ENCODE measurements at places on chromosomes 7 and 10.

- no peak for DNase-seq
These were observed 39.3 kb downstream of the INSIG1 start for GRCh38 chr7:155336812-155337602.

DNA sequence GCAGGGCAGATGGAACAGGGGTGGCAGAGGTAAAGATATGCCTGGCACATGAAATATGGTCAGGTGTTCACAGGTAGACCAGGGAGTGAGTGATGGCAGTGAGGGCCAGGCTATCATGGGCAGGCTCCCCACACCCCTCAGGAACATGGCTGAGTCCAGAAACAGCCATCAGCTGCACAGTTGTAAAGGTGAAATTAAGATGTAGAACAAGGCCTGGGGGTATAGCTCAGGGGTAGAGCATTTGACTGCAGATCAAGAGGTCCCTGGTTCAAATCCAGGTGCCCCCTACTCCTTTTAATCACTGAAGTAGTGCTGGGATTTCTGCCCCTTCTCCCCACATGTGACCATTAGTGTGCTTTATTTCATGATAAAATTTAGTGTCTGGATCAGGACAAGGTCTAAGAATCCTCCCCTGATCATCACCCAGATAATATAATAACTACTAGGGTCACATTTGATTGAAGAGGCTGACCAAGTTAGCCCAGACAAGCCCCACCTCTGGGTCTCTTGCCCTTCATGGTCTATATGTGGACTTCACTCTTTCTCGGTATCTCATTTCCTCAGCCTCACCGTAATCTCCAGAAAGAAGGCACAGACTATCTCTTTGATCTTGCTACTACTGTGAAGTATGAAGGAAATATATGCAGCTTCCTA, 69.0 kb downstream of the ZNF783 start:
- DNase-seq = no peak

DNA sequence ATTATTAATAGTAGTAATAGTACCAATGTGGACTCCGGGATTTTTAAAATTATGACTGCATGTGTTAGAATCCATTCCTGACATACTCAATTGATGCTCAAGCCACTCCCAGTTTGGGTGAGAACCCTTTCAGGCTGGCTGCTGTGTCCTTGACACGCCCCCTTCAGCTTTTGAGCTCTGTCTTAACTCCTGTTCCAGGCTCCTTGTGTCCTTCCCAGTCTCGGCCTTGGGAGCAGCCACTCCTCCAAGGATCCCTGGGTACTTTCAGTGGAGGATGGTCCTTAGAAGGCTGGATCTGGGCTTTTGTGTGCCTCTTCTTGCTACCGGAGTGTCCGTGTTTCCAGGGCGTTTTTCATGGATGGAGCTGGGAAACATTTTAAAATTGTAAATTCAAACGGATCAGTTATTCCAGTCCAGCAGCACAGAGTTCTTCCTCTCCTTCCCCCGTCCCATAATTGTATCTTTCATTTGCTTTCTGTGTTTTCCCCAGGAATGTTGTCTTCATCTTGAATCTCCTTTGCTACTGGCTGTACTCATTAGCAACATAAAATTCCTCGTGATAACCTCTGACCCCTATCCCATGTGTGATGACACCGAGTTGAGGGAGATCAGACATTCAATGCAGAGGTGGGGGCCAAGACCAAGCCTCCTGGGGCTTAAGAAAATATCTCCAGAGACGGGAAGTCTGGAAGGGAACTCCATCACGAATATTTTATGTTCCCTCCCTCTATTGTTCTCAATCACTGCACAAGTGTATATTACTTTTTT, 40.0 kb upstream of the PFKFB3 start:
- DNase-seq = no peak

DNA sequence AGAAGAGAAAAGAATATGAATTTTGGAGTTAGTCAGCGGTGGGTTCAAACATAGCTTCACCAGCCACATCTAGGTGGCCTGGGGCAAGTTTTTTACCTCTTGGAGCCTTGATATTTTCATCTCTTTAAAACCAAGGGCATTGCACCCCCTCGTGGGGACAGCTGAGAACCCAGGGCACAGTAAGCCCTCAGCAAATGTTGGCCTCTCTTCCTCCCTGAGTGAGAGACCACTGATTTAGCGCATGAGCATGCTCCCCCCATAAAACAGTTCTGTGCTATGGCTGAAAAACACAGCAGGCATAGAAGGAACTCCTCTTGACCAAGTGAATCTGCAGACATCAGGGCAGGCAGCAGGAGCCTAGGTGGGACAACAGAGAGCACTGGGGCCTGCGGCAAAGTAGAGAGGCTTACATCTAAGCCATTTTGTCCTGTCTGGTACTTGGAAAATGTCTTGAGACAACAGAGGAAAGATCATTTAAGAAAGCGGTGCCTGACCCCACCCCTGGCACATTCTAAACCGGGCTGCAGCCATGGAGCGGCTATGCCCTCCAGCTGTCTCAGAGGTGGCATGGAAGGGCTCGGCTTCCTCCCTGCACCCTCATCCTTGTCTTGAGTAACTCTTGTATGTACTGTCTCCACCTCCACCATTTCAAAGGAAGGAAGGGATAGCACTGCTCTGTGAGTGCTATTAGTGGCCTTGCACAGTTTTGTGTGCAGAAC, 94.7 kb downstream of the ARHGAP22 start:
- no peak for DNase-seq
